ENCODE measurements at places on chromosomes 11 and 22.

DNA sequence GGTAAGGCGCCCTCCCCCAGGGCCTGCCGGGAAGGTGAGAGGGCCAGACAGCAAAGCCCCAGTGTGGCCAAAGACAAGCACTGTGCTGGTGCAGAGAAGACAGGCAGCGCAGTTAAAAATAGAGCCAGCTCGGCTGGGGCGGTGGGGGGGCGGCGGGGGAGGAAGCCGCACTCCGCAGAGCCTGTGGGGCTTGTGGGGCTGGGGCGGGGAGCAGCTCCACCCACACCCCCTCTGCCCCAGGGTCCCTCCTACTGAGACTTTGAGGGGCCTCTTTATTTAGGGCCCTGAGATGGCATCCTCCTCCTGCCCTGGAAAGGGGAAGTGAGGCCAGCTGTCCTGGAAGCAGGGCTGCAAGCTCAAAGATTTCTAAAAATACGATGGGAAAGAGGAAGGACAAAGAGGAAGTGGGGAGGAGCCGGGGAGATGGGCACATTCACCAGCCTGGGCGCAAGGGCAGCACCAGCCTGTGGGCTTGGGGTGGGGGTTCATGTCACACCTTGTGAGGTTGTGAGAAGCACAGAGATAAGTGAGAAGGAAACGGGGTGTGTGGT lies 2.6 kb downstream of the CYTH4 start:
- H3K4me3 ChIP-seq: peak overlapping the region; percentile 98
- peaks cover 11% of the 10 kb centered on the region for H3K36me3 ChIP-seq
- peak overlapping the region; percentile 93 for H3K27ac ChIP-seq

GRCh38 chr22:50303515-50303847 lies 4.0 kb downstream of the PLXNB2 start:
- no peaks in the 10 kb centered on the region for H3K36me3 ChIP-seq
- H3K27me3 ChIP-seq: peaks cover 2% of the 10 kb centered on the region
- DNase-seq: no peak
- no peak overlapping the region for H3K4me3 ChIP-seq
- H3K27ac ChIP-seq: no peak overlapping the region

DNA sequence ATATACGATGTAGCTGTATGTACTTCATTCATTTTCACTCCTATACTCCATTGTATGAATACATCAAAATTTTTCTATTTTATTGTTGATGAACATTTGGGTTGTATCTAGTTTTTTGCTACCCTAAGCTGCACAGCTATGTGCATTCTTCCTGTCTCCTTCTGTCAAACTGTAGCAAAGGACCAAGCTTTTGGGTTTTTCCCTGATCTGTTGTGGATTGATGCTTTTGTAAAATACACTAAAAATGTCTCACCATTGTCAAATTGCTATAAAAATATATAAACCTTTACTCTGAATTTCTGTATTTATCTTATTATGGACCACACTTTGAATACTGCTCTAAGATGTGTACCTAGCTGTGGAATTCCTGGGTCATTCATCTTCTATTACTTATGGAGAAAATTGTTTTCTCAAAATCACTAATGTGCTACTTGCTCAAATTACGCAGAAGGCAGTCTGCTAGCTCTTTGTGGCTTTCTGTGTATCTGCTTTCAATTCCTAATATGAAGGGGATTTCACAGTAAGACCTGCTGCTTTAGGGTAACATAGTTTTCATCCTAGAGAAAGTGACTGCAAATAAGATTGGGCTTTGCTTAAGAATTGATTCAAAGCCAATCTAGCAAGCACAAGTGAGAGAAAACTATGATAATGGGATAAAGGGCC lies 123.4 kb downstream of the CYP2R1 start:
- peak overlapping the region; percentile 89 for H3K27ac ChIP-seq
- no peak overlapping the region for H3K4me3 ChIP-seq
- H3K27me3 ChIP-seq: peaks cover 7% of the 10 kb centered on the region
- no peaks in the 10 kb centered on the region for H3K36me3 ChIP-seq
- peaks cover 10% of the 10 kb centered on the region for H3K4me1 ChIP-seq

DNA sequence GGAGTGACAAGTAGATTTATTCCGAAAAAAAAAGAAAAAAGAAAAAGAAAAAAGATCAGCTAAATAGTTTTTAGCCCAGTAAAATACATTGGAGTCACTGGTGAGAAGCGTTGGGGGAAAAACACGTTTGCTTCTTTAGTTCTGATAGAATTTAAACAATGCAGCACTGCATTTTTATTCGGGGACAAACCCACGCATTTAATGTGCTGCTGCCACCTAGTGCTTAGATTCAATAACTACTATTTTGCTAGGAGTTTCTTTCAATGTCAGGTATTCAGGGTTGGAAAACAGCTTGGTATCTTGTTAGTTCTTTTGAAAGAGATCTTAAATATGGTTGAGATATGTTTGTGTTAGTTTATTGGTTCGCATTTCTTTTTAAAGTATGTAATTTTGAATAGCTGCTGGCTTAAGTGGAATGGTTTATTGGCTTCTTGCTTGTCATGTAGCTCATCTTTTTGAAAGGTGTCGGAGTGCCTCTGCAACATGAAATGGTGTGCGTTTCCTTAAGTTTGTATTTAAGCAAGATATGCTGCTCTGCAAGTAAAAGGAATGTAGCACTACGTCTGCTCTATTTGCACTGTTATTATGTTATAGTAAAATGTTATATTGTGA lies 41.9 kb downstream of the SVIP start:
- no peaks in the 10 kb centered on the region for H3K36me3 ChIP-seq
- DNase-seq: peak; percentile 25
- no peak overlapping the region for H3K27ac ChIP-seq
- no peak overlapping the region for H3K4me3 ChIP-seq

- no peaks in the 10 kb centered on the region for H3K36me3 ChIP-seq
- H3K4me1 ChIP-seq: peaks cover 18% of the 10 kb centered on the region
- no peak for DNase-seq
These were observed 53.1 kb upstream of the CEP295 start for GRCh38 chr11:93608364-93608763.

DNA sequence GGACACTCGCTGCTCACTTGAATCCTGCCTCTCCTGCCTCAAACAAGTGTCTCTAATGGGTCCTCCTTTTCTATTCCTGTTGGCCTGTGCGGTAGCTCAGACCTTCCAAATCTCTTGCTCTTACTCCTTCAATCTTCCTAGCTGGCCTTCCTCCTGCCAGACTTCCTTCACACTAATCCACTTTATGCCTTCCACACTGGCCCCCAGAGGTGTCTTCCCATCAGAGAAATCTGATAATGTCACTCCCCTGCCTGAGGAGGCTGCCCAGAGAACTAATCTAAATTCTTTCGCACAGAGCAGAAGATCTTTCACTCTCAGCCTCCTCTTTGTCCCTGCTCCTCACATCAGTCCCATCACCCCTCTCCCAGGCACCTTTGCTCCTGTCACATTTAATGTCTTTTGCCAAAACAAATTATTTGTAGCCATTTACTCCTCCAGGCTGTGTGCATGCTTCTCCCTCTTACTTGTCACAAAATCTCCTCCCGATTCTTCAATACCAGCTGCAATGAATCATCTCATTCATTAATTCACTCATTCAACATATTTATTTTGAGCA lies 175.7 kb downstream of the MAML2 start:
- H3K27me3 ChIP-seq: peaks cover 2% of the 10 kb centered on the region
- H3K36me3 ChIP-seq: peaks cover 9% of the 10 kb centered on the region
- no peak for DNase-seq
- peak overlapping the region; percentile 32 for H3K27ac ChIP-seq
- no peak overlapping the region for H3K4me3 ChIP-seq

DNA sequence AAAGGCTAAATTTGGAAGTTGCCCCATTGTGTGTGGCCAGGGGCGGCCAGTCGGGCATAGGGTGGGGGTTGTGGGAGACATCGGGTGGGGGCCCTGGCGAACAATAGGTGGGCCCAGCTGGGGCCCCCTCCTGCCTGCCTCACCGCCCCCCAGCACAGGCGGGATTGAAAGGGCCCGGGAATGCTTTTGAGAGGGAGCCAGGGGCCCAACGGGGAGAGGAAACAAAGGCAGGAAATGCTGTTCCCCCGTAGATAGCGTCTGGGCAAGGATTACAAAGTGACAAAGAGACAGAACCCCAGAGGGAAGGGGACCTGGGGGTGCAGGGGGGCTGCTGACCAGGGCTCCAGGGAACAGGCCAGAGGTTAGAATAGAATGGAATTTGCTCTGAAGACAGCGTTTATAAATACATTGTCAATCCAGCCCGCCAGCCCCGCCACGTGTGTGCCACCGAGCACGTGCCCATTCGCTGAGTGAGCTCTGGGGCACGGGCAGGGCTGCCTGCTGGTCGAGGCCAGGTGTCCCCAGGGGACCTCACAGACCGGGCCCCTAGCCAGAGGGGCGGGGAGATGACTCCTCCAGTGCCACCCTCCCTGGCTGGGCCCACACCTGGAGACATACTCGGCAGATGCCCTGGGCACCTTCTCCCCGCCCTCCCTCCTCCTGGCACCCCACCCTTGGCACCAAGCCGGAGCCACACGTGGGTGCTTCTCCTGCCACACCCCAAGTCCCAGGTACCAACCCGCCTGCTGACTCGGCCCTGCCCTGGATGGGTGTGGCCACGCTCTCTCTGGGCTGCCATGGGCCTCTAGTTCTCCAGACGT lies 9.7 kb downstream of the PDGFB start:
- peaks cover 38% of the 10 kb centered on the region for H3K27me3 ChIP-seq
- no peak for DNase-seq
- H3K27ac ChIP-seq: no peak overlapping the region
- peaks cover 3% of the 10 kb centered on the region for H3K36me3 ChIP-seq
- peaks cover 42% of the 10 kb centered on the region for H3K4me1 ChIP-seq

DNA sequence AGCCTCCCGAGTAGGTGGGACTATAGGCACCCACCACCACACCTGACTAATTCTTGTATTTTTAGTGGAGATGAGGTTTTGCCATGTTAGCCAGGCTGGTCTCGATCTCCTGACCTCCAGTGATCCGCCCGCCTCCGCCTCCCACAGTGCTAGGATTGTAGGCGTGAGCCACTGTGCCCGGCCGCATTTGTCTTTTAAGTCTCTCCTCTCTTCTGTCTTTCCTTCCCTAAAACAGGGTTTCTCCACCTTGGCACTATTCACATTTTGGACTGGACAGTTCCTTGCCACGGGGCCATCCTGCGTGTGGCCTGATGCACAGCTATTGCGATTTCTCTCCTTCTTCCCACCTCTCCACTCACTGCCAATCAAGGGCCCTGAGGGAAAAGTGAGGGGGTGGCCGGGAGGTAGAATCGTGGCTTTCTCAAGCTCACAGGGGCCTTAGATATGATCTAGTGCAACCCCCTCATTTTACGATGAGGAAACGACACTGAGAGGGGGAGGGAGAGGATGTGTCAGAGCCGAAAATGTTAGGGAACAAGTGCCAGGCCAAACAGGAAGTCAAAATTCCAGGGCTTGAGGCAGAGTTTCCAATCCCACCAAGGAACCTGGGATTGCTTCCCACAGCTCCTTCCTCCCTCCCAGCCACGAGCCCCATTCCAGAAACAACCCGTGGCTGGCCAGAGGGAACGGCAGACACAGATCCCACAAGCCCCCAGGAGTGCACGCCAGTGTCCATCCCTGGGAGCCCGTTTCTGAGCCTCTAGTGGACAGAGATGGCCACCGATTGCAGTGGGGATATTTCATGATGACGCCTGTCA lies 21.2 kb downstream of the SCGB1A1 start:
- no peak overlapping the region for H3K4me3 ChIP-seq
- H3K27ac ChIP-seq: no peak overlapping the region
- DNase-seq: no peak
- no peaks in the 10 kb centered on the region for H3K36me3 ChIP-seq
- peaks cover 17% of the 10 kb centered on the region for H3K4me1 ChIP-seq

GRCh38 chr11:6586434-6587359 lies 16.7 kb downstream of the RRP8 start:
- peaks cover 44% of the 10 kb centered on the region for H3K36me3 ChIP-seq
- DNase-seq: no peak
- H3K27me3 ChIP-seq: no peaks in the 10 kb centered on the region
- no peak overlapping the region for H3K4me3 ChIP-seq

GRCh38 chr11:116317212-116317611 lies 455.6 kb downstream of the BUD13 start:
- no peaks in the 10 kb centered on the region for H3K36me3 ChIP-seq
- H3K4me3 ChIP-seq: no peak overlapping the region
- H3K27me3 ChIP-seq: peaks cover 2% of the 10 kb centered on the region
- H3K27ac ChIP-seq: no peak overlapping the region
- no peak for DNase-seq

DNA sequence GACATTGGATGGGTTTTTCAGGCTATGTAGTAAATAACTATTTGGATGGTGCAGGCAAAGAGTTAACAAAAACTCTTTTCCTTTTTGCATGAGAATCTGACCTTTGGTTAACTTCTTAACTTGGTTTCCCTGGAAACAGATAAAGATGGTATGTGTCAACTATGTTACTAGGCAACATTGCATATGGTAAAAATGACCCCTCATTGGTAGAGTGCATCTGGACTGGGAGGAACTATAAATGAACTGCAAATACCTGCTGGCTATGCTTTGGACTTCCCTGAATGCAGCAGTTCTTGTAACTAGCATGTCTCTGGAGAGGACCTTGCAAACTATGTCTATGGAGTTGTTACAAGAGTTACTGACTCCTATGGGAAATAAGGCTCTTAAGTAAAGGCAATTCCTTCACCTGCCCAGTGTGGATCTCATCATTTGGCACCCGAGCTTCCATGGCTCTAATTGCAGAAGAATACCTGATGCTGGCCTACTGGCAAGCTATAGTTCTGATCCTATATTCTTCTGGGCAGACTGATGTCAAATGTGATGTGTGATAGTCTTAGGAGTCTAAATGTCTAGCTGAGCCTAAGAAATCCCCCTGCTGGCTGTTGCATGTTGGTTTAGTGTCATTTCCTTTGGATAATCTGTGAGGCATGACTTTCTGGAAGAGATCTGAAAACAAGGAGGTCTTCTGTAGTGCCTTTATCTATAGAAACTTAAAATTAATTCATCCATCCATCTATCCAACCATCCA lies 126.7 kb upstream of the MTMR2 start:
- no peak for DNase-seq
- H3K4me3 ChIP-seq: no peak overlapping the region
- H3K36me3 ChIP-seq: peaks cover 9% of the 10 kb centered on the region
- H3K27ac ChIP-seq: no peak overlapping the region

All from immature natural killer cell (primary cell).